ENCODE measurements at places on chromosomes 6 and 20.

GRCh38 chr6:108452711-108453195 lies 108.0 kb upstream of the FOXO3 start:
- no peak for DNase-seq

DNA sequence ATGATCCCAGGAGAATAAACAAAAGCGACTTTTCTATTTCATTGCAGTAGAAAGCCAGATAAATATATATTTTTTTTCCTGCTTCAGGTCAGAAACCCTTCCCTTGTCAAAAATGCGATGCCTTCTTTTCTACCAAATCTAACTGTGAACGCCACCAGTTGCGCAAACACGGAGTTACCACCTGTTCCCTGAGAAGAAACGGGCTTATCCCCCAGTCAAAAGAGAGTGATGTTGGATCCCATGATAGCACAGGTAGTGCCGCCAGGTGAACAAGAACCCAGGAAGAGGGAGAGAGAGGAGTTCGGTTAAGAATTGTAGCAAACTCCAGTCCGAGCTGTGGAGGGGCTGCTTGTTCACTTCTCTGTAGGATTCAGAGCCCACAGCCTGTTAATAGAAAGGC lies 72.6 kb downstream of the SSR1 start:
- no peak for DNase-seq

GRCh38 chr6:38510205-38510604 lies 129.5 kb downstream of the BTBD9 start:
- no peak for DNase-seq

DNA sequence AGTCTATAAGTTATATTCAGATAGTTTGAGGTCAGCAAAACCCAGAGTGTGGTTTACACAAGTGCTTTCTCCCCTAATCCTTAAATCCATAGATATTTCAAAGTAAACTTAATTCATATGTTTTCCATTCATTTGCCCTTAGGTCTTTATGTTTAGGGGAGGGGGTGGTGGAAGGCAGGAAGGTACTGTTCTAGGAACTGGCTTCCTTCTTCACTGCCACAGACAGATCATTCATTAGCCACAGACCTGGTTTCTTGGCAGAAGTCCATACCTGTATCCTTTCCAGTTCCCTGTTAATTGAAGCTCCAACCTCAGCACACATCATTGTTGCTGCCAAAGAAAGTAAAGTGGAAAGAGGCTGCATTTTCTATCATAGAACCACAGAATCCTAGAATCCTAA lies 123.0 kb downstream of the AIG1 start:
- no peak for DNase-seq

- peak; percentile 67 for DNase-seq
Observed at GRCh38 chr6:80335121-80335531, 228.7 kb downstream of the BCKDHB start.

GRCh38 chr6:10084111-10084986 lies 330.5 kb downstream of the TFAP2A start:
- DNase-seq = peak; percentile 43

DNA sequence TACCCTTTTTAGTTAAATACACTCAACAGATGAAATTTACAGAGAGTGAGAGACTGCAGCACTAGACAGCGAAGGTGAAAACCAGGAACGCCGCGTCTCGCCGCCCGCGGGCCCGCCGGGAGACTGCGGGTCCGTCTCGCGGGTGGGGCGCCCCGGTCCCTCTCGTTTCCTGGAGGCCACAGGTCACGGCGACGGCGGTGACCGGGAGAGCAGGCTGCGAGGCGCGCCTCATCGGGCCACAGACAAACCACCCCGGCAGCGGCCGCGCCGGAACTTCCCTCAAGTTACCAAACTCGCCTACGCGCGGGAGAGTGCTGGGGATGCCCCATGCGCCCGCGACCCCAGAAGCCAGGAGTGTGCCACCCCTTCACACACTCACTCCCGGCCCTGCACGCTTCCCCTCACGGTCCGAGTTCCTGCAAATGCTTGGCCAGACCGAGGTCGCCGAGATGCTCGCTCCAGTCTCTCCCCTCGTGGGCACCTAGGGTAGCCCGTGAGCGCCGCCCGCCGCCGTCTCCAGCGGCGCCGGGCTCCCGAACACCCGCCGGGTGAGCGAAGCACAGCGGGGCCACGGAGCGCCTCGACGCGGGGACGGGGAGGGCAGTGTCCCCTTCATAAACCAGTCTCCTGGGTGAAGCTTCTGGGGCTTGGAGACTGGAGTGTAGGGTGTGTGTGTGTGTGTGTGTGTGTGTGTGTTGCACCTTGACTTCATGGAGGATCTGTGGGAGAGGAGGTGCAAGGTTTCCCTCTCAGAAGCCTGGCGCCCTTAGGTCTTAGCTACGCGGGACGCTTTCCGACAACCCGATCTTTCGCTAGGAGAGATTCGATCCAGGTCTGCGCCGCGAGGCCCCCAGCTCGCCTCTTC lies 1.4 kb downstream of the BACH2 start:
- no peak for DNase-seq

DNA sequence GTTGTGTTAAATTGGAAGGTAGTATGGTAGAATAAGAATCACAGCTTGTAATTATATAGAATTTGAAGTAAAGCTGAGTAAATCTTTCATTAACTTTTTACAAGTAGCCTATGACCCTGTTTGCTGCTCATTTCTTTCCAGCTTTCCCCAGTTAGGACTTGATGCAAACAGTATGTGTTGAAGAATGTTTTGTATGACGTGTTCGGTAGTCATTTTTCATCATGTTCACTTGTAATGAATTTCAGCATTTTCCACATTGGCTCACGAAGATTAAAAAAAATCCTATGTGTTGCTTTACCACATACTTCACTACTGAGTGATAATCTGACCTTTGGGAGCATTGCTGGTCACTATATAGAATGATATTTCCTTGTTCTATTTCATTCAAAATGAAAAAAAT lies 162.4 kb downstream of the CDKAL1 start:
- no peak for DNase-seq

- DNase-seq = no peak
Observed at GRCh38 chr6:98830146-98830545, 4.2 kb upstream of the POU3F2 start.

DNA sequence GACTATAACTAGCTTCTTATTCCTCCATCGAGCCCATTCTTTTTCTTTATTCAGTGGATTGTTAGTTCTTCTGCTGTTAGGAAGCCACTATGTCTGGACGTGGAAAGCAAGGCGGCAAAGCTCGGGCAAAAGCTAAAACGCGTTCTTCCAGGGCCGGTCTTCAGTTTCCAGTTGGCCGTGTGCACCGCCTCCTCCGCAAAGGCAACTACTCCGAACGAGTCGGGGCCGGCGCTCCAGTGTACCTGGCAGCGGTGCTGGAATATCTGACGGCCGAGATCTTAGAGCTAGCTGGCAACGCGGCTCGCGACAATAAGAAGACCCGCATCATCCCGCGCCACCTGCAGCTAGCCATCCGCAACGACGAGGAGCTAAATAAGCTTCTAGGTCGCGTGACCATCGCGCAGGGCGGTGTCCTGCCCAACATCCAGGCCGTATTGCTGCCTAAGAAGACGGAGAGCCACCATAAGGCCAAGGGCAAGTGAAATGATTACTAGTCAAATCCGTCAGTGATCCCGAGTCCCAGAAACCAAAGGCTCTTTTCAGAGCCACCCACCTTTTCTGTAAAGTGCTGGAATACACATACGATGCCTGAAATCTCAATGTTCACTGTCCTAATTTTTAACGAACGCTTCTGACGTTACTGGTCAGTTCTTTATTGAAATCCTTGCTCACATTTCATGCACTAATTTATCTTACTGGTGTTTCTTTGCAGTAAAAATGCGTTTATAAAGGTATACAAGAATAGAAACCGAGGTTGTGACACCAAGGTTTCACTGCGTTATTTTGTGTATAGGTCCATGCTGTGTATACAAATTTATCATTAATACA lies 129.9 kb downstream of the HFE start:
- DNase-seq = peak; percentile 69

DNA sequence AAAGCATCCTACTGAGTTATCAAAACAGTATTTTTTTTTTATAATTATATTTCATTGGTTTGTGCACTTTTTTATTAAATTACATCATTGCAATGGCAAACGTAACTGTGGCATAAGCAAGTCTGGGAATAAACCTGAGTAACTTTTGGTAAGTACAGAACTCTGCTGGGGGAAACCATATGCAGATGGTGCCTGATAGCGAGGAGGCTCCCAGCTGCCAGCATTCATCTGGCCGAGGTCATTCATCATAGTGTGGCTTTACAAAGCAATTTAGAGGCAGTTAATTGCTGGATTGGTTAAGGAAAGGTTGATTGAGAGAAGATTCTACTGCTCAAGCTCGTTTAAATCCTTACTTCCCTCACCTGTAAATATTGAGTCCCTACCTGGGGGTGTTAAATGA lies 52.6 kb downstream of the HECA start:
- no peak for DNase-seq

GRCh38 chr6:163147994-163148393 lies 266.5 kb upstream of the QKI start:
- peak; percentile 21 for DNase-seq

DNA sequence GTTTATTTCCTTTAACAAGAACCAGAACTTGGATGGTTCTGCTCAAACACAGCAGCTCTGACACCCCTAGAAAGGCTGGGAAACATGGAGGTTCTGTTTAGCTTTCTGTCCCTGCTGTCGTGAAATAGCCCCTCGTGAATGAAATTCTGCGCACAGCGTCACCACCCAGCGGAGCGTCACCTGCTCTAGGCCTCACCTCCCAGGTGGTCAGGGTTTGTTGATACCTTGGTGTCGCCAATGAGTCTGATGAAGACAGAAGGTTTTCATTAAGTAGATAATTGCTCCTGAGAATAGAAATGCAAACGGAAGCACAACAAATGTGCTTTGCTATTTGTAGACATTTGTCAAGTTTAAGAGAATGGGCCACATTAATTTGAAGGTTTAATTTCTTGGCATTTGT lies 135.1 kb downstream of the EDN3 start:
- DNase-seq = no peak

GRCh38 chr20:19361790-19362189 lies 149.3 kb downstream of the SLC24A3 start:
- DNase-seq = no peak

GRCh38 chr20:4112481-4113421 lies 97.4 kb upstream of the RNF24 start:
- DNase-seq = no peak

DNA sequence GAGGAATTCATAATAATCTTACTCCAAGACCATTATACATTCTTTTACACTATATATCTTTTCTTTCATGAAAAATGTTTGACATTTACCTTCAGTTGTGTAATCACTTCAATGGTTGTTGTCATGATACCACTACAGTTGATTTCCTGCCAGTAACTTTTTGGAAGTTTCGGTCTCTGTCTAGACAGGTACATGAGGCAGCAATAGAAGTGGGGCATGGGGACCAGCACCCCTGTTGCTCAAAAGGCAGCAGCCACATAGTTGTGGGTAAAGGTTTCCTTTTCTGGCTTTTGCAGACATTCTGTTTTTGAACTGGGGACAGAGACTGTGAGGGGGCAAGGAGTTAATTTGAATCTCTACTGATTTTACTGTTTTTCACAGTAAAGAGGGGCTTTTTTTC lies 14.1 kb downstream of the SAMD5 start:
- DNase-seq = no peak

GRCh38 chr6:40960742-40961430 lies 78.1 kb downstream of the UNC5CL start:
- DNase-seq = no peak

- no peak for DNase-seq
Observed at GRCh38 chr20:10861619-10862018, 187.8 kb upstream of the JAG1 start.

DNA sequence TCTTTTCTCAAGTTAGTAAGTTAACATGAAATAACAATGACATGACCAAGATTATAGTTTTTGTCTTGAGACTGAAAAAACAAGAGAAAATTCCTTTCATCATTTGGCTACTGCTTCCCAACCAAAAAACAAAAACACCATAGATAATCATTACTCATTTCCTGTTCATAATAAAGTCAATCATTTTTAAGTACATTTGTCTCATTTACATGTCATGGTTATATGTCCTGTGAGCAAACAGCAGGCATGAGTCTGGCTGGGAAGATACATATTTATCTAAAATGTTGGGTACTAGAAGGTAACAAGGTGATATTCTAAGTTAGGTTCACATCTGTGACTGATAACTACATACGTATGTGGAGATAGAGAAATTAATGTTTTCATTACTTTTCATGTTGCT lies 180.5 kb downstream of the ISM1 start:
- DNase-seq = no peak

DNA sequence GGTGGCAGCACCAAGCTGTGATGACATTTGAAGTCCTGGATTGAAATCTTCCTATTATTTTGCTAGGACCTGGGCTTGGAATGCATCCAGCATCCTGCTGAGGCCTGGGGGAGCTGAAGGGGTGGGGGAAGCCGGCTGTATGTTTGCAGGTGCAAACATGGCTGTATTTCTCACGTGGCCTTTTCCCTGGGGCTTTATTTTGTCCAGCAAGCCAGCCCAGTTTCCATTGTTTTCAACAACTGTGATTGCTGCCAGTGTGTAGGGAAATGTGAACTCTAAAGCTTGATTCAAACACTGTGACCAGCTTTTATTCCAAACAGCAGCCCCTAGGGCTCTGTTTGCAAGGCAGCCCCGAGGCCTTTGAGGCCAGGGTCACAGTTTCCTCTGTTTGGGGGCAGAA lies 683.0 kb downstream of the DHX35 start:
- no peak for DNase-seq

DNA sequence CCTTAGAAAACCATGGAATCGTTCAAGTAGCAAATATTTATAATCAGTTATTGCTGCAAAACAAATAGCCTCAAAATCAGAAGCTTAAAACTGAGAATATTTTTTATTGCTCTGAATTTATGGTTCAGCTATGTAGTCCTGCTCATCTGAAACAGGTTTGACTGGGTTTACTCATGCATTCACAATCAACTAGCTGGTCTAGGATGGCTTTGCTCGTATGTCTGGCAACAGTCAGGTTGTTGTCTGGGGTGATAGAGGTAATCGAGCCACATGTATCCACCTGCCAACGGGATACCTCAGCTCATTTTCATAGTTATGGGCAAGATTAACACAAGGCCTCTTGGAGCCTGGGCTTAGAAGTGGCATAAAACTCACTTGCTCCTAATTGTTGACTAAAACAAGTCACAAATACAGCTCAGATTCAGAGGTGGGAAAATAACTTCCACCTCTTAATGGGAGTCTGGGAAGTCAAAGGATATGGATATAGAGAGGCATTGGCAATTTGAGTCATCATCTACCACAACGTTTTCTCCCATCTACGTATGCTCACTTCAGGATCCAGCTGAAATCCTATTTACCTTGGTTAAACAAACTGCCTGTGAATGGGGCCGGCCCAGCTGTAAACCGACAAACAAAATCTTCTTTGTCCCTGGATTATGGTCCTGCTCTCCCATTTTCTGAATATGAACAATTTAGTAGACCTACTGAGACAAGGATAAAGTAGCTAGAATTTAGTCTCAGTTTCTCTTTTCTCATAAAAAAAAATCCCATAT lies 54.5 kb upstream of the TENT5A start:
- no peak for DNase-seq

Data from SK-MEL-5 (cell line).